ENCODE measurements at places on chromosomes 11 and 22. TPM values are rescaled to one million over a fixed set of nuclear protein-coding genes. Genes with fewer than 3 reads are reported as not detected.
A peak's percentile ranks its signal among the peaks of the same experiment; 100 is the strongest.

GRCh38 chr22:24758164-24758799 lies 16.2 kb downstream of the PIWIL3 start:
- no peaks in the 10 kb centered on the region for H3K4me1 ChIP-seq
- no peak overlapping the region for H3K4me3 ChIP-seq
- no peak overlapping the region for H3K27ac ChIP-seq
- H3K36me3 ChIP-seq, result no peaks in the 10 kb centered on the region

DNA sequence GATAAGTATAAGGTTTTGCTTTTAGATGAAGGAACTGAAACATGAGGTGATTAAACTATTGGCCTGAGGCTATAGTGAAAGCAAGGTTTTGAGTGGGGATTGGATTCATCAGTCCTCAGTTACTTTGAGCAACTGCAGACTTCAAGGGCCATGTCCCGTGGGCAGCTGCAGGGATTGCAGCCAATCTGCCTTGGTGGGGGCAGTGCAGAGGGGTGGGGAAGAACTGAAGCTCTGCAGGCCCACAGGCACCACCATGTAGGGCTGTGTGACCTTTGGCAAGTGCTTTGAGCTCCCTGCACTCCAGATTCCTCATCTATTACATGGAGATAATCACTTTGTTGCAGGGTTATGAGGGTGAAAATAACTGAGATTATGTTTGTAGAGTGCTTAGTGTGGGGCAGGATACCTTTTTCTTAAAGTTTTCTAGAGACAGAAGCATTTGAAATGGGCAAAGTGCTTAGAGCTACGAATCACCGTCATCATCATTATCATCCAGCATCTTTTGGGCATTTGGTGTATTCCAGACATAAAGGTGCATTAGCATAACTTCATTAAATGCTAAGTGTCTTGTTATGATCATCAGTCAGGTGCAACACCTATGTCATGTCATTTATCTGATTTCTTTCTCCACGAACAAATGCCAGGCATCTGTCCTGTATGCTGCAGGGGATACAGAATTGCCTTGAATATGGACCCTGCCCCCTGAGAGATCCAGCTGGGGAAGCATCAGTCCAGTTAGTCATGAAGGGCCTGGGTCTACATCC lies 72.1 kb upstream of the TENM4 start:
- peaks cover 7% of the 10 kb centered on the region for H3K4me1 ChIP-seq
- no peak overlapping the region for H3K27ac ChIP-seq
- no peaks in the 10 kb centered on the region for H3K27me3 ChIP-seq
- no peak overlapping the region for H3K4me3 ChIP-seq
- H3K36me3 ChIP-seq, result no peaks in the 10 kb centered on the region

- H3K36me3 ChIP-seq, result no peaks in the 10 kb centered on the region
- DNase-seq, result no peak
- no peaks in the 10 kb centered on the region for H3K27me3 ChIP-seq
- no peak overlapping the region for H3K27ac ChIP-seq
- H3K4me3 ChIP-seq, result no peak overlapping the region
- peaks cover 34% of the 10 kb centered on the region for H3K4me1 ChIP-seq
Measured at GRCh38 chr11:110298301-110298765, 1.9 kb upstream of the RDX start.

GRCh38 chr11:132008872-132009271 lies 638.5 kb downstream of the NTM start:
- H3K4me3 ChIP-seq, result no peak overlapping the region
- H3K4me1 ChIP-seq, result no peaks in the 10 kb centered on the region
- no peak for DNase-seq
- H3K27me3 ChIP-seq, result no peaks in the 10 kb centered on the region
- no peaks in the 10 kb centered on the region for H3K36me3 ChIP-seq
- no peak overlapping the region for H3K27ac ChIP-seq

DNA sequence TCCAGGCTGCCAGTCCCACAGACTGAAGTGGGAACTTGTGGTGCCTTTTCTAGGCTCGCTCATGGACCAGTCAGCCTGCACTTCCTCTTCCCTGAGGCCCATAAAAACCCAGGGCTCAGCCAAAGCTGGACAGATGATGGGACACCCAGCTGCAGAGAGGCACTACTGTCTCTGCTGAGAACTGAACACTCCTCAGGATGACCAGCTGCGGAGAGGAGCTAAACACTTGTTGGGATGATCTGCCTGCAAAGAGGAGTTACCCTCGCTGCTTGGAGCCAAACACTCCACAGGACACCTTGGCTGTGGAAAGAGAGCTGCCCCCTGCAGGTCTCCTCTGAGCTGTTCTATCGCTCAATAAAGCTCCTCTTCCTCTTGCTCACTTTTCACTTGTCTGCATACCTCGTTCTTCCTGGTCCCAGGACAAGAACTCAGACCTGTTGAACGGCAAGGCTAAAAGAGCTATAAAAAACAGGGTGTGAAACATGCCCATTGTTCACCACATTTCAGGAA lies 465.5 kb downstream of the GUCY1A2 start:
- H3K27me3 ChIP-seq, result no peaks in the 10 kb centered on the region
- no peak overlapping the region for H3K4me3 ChIP-seq
- no peaks in the 10 kb centered on the region for H3K36me3 ChIP-seq

GRCh38 chr22:29926057-29926456 lies 43.1 kb downstream of the MTMR3 start:
- H3K27ac ChIP-seq, result no peak overlapping the region
- H3K4me1 ChIP-seq, result peaks cover 18% of the 10 kb centered on the region
- no peaks in the 10 kb centered on the region for H3K27me3 ChIP-seq

- no peaks in the 10 kb centered on the region for H3K36me3 ChIP-seq
- no peaks in the 10 kb centered on the region for H3K27me3 ChIP-seq
- H3K4me1 ChIP-seq, result peaks cover 54% of the 10 kb centered on the region
- peak overlapping the region; percentile 87 for H3K27ac ChIP-seq
Measured at GRCh38 chr11:2300290-2300935, 1.3 kb downstream of the C11orf21 start.

DNA sequence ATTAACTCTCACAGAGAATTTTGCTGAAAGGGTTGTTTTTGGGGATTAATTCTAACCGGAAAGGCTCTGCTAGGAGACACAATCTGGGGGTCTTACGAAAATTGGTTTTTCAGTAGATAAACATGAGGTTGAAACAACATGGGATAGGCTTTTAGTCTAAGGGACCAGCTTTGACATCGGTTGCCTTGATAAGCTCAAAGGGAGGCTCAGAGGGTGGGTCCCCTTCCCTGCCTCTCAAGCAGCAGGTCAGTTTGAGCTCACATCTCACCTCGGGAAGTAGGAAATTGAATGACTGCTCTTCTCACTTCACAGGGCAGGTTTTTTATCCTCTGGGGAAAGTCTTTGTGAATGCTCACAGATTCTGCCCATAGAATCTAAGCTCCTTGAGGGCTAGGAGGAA lies 70.2 kb upstream of the KIRREL3 start:
- H3K27me3 ChIP-seq, result peaks cover 19% of the 10 kb centered on the region
- no peak overlapping the region for H3K27ac ChIP-seq
- H3K4me3 ChIP-seq, result no peak overlapping the region
- no peaks in the 10 kb centered on the region for H3K36me3 ChIP-seq

DNA sequence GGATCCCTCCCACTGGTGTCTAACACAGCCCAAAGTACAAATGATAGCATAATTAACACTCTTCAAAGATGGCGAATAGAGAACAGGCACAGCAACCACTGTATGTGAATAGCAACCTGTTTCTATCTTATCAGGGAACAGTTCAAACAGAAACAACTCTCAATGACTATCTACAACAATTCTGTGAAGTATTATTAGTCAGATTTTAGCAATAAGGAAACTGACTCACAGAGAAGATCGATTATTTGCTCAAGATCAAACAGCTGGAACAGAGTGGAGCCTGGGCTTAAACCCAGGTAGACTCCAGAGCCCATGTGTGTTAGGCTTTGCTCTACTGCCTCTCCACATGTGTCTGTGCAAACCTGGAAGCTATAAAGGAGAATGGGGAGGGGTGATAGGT lies 88.7 kb downstream of the C11orf58 start:
- peaks cover 16% of the 10 kb centered on the region for H3K4me1 ChIP-seq
- H3K27ac ChIP-seq, result no peak overlapping the region
- no peaks in the 10 kb centered on the region for H3K27me3 ChIP-seq
- no peak overlapping the region for H3K4me3 ChIP-seq

DNA sequence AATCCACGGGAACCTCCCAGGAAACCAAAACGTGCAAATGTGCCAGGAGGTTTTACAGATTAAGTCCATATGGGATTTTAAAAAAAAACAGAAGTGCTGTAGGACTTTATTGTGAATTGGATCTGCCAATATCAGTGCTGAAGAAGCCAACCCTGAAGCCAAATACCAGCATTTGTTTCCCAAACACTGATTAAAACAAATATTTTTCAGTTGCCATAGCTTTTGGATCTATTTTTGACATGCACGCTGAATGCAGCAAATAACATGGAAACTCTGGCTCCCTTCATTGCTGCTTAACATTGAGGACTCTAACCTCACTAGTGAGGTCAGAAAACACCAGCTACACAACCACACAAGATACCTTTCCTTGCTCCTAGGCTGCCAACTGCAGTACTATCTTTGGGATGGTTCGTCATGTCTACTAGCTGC lies 28.4 kb upstream of the SIK2 start:
- no peaks in the 10 kb centered on the region for H3K27me3 ChIP-seq
- H3K27ac ChIP-seq, result peak overlapping the region; percentile 34

GRCh38 chr11:69403556-69404215 lies 77.8 kb upstream of the LINC01488 start:
- H3K36me3 ChIP-seq, result no peaks in the 10 kb centered on the region
- H3K27ac ChIP-seq, result no peak overlapping the region
- DNase-seq, result no peak
- H3K4me3 ChIP-seq, result no peak overlapping the region

DNA sequence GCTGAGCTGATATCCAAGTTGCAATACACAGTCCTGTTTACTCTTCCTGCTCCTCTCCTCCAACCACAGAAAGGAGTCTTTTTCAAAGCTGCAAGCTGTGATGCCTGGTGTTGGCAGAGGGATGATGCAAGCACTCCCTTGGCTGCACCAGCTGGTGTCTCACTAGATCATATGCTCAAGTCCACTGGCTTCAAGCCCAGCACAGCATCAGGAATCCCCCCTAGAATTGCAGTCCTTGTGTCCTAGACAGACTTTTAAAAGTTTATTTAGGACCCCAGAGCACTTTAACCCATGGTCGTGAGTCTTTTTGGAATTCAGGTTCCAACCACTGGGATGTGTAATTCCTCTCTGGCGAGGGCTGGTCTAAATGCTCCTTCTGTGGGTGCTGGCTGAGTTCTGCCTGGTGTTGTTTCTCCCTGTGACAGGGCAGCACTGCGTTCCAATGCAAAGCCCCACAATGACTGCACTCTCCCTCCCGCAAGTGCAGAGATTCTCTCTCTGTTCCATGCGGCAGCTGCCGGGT lies 1.9 kb upstream of the HEPN1 start:
- peaks cover 11% of the 10 kb centered on the region for H3K27me3 ChIP-seq
- no peak overlapping the region for H3K4me3 ChIP-seq
- no peak overlapping the region for H3K27ac ChIP-seq
- H3K4me1 ChIP-seq, result no peaks in the 10 kb centered on the region
- H3K36me3 ChIP-seq, result no peaks in the 10 kb centered on the region
- no peak for DNase-seq

DNA sequence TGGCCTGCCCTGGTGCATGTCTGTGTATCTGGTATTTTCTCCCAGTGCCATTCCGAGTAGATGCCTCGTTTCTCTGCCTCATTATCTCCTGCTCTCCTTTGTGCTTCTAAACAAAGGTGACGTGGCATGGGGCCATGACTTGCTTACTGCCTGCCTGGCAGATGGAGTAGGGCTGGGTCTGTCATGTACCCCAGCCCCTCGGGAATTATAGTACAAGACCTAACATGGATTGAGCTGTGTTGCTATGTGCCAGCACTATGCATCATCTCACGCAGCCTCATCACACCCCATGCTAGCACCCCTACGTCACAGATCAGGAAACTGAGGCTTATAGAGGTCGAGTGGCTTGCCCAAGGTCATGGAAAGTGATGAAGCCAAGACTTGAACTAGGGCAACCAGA lies 88.1 kb downstream of the GALNT18 start:
- no peaks in the 10 kb centered on the region for H3K27me3 ChIP-seq
- no peak overlapping the region for H3K27ac ChIP-seq
- no peak for DNase-seq

DNA sequence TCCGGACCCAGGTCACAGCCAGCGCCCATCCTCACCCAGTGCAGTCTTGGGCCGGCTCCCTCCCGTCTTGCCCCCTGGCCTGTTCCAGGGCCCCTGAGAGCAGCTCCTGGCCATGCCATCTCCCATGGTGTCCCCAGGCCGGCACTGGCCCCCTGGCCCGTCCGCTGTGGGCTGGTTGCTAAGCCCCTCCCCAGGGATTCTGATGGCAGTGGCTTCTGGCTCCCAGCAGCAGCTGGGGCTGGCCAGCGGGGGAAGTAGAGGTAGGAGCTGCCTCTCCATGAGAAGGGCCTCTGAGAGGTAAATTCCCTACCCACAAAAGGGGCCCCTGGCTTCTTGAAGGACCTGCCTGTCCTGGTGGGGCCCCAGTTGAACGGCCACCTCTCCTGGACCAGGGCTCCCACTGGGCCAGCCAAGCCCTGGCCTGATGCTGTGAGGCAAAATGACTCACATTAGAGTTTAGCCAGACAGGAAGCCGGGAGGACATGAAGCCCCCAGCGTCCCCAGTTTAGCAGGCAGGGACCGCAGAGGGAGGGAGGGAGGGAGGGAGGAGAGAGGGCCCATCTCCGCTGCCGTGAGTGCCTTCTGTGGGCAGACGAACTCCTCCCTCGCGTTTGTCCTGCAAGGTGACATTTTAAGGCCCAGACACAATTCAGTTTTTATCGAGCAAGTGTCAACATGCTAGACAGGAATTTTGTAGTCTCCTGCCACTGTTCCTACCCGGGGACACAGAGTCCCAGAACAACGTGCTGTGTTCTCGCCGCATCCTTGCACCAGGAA lies 32.9 kb upstream of the GAL start:
- H3K4me1 ChIP-seq, result no peaks in the 10 kb centered on the region
- H3K4me3 ChIP-seq, result no peak overlapping the region
- DNase-seq, result no peak
- H3K27ac ChIP-seq, result no peak overlapping the region
- H3K36me3 ChIP-seq, result no peaks in the 10 kb centered on the region

- no peaks in the 10 kb centered on the region for H3K27me3 ChIP-seq
- no peaks in the 10 kb centered on the region for H3K4me1 ChIP-seq
- DNase-seq, result peak; percentile 41
- no peak overlapping the region for H3K27ac ChIP-seq
Measured at GRCh38 chr22:38766076-38766777, 10.4 kb upstream of the SUN2 start.

- no peak overlapping the region for H3K4me3 ChIP-seq
- H3K27ac ChIP-seq, result no peak overlapping the region
- peaks cover 11% of the 10 kb centered on the region for H3K27me3 ChIP-seq
- peaks cover 3% of the 10 kb centered on the region for H3K4me1 ChIP-seq
- DNase-seq, result no peak
Measured at GRCh38 chr11:8357505-8357888, 93.8 kb upstream of the LMO1 start.

The MS4A6E gene
- not detected for total RNA-seq

The ATG2A gene
- 14.2 TPM for total RNA-seq

The GNG3 gene
- total RNA-seq, result not detected

The KLHL35 gene
- 0.32 TPM for total RNA-seq

The HBD gene
- not detected for total RNA-seq

The APOBEC3B gene
- 6.4 TPM for total RNA-seq

The APOL3 gene
- 49.7 TPM for total RNA-seq

The TMPRSS13 gene
- not detected for total RNA-seq

The DDI1 gene
- not detected for total RNA-seq

The HEPHL1 gene
- not detected for total RNA-seq
